ENCODE measurements at places on chromosomes 5 and 9.

GRCh38 chr5:74042959-74043358, 417.0 kb downstream of the ARHGEF28 start:
- DNase-seq = no peak

DNA sequence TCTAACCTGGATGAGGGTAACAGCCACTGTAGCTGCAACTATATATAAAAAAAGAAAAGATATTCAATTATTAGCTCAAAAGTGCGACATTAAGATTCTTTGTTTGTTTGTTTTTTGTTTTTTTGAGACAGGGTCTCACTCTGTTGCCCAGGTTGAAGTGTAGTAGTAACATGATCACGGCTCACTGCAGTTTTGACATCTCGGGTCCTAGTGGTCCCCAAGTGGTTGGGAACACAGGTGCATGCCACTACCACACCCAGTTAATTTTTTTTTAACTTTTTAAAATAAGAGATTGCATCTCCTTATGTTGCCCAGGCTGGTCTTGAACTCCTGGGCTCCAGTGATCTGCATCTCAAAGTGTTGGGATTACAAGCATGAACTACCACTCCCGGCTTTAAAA, 61.8 kb downstream of the MEF2C start:
- no peak for DNase-seq

DNA sequence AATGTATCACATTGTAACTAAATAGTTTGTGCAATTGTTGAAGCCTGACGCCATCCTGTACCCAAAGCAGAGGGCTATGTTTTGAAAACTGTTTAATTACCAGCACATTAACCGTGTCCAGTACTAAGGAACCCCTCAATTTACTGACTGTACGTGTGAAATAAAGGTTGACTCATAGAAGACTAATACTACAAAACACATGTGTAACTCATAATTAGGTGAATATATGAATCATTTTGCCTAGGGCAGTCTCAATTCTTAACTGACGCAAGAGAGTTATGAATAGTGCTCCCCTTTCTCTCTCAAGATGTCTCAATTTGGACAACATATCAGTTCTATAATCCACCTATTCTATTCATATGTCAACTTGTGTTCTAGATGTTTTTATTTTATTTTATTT, 558.4 kb downstream of the PRDM9 start:
- DNase-seq = no peak

DNA sequence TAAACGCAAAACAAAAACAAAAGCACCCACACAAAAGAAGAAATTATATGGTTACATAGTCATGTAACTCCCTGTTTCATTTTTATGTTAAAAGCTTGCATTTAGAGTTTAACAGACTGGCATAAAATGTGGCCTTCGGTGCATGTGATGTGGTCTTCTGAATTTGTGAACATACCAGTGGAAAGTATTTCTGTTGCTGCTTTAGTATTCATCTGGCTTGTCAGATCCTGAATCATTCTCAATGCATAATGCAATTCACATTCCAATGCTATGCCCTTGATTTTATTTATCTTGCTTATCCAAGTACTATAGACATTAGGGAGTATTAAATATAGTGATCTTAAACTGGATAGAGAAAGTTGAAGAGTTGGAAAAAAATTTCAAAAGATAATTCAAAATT, 740.2 kb upstream of the ZNF608 start:
- no peak for DNase-seq
